Osteoblast (primary cell): ENCODE measurements at places on chromosomes 12 and 14. TPM values are rescaled to one million over a fixed set of nuclear protein-coding genes. Genes with fewer than 3 reads are reported as not detected.

DNA sequence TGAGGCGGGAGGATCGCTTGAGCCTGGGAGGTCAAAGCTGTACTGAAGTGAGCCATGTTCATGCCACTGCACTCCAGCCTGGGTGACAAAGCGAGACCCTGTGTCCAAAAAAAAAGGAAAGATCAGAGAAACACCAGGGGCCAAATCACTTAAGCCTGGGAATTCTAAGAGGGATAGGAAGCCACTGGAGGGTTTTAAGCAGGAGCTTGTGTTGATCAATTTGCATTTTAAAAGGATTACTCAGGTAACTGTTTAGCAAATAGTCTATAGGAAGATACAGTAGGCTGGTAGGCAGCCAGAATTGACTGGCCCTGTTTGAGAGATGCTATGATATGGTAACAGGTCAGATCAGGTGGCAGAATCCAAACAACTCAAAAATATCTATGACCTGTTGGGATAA, 162.7 kb downstream of the SPTSSA start:
- no peak for DNase-seq

GRCh38 chr14:76019676-76020075, 34.1 kb downstream of the IFT43 start:
- DNase-seq: no peak

DNA sequence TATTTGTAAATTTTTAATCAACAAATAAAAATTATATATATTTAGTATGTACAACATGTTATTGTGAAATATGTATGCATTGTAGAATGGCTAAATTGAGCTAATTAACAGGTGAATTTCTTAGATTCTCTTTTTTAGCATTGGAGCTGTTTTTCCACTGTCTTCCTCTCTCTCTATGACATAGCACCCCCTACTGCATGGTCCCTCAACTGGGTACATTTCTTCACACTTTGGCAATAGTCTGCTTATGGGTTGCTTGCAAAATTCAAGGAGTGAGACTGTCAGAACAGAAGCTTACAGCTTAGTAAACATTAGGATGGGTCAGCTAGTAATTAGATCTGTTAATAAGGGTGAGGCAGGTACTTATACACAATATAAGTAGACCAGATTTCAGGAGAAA, 658.5 kb upstream of the MGAT4C start:
- DNase-seq: peak; percentile 35

The HRK gene
- total RNA-seq: under 0.01 and 0.59 TPM in 2 replicates

- DNase-seq: no peak
These were observed 497.7 kb upstream of the RPL10L start for GRCh38 chr14:47149326-47149725.

DNA sequence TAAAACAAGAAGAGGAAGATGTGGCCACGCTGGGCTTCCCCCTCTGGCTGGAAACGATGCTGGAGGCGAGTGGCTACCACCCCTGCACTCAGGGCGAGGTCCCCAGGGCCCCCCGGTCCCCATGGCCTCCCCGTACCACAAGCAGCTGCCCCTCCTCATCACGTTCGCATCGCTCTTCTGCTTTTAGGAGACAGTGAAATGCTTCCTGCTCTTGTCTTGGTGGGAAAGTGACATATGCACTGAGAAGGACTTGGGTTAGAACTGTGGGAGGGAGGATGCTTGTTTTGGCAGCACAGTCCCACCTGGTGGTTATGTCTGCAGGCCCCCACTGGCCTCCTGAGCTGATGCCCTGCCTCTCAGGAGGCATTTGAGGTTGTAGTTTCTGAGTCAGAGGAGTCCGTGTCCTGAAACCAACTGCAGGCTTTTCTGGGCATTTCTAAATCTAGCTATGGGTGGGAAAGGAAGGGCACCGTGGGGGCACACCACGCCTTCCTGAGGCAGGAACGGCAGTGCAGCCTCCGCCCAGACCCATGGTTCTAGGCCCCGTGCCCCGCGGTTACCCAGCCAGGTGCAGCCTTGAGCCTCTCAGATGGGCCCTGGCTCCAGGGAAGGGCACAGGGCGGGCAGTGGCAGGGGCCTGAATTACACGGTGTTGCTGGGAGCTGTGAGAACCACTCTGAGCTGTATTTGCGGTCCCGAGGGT, 139.3 kb downstream of the ADGRD1 start:
- DNase-seq: peak; percentile 86

DNA sequence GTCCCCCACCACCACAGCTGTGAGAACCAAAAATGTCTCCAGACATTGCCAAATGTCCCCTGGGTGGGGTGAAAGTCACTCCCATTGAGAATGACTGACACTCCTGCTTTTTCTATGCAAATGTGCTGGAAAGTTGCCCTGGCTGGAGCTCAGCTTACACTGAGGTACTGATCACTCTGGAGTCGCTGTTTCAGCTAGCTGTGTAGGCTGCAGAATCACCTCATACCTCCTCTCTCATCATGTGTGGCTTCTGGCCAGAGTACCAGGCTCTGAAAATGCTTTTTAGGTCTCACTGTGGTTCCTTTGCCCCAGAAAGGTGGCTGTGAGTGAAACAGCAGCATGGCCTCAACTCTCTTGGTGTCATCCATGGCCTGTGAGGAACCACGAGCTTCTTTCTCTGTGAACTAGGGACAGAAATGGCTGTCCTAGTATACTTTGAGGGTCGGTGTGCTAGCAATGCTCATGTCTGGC, 414.4 kb downstream of the DPF3 start:
- no peak for DNase-seq

The KRT78 gene
- not detected in 2 replicates for total RNA-seq

GRCh38 chr12:20628226-20628787, 66.8 kb upstream of the SLCO1C1 start:
- no peak for DNase-seq

DNA sequence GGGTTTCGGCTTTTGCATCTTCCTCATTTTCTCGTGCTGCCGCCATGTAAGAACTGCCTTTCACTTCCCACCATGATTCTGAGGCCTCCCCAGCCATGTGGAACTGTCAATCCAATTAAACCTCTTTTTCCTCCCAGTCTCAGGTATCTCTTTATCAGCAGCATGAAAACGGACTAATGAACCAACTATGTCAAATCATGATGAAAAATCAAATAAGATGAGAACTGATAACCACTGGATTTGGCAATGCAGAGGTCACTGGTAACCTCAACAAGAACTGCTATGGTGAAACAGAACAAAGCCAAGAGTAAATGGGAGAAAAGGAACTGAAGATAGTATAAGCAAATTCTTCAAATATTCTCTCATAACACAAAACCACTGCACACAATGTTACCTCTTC, 6.0 kb downstream of the EML5 start:
- no peak for DNase-seq

The SLC17A8 gene
- total RNA-seq: not detected in 2 replicates

GRCh38 chr12:113194971-113195391, 9.5 kb downstream of the RITA1 start:
- DNase-seq: peak; percentile 94

The CATSPERB gene
- total RNA-seq: not detected in 2 replicates

DNA sequence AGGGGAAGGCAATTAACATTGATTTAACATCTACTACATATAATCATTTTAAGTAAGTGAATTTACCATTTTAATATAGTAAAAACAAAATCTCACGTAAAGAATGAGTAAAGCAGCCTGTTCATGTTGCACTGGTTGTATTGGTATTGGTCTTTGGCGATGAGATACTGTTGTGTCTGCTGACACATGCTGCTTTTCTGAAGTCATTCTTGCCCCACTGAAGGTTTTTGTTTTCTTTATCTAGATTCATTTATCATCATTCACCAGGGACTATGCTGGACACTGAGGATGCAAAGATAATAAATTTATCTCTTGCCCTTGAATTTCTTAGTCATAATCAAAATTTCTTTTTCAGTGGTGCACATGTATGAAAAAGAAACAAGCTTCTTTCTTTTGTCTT, 246.2 kb upstream of the NPAS3 start:
- DNase-seq: no peak
